H4 (cell line): ENCODE measurements at places on chromosomes 13 and 19. TPM values are rescaled to one million over a fixed set of nuclear protein-coding genes. Genes with fewer than 3 reads are reported as not detected.

DNA sequence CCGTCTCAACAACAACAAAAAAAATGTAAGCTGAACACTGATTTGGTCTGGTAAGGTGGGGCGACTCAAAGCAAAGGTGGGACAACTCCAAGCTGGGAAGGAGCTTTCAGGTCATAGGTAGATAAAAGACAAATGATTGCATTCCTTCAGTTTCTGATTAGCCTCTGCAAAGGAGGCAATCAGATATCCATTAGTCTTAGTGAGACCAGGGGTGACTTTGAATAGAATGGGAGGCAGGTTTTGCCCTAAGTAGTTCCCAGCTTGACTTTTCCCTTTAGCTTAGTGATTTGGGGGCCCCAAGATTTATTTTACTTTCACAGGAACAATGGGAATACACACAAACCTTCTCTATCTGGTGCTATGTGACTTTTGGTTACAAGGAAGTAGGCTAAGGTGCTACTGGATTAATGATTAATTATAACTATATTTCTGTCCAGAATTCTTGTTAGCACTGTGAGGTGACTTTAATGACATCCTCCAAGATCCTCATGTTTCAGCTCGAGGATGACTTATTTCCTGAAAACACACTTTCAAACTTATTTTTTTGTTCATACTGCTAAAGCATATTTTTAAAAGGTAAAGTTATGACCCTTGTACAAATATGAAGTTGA, 10.6 kb upstream of the MTRF1 start:
- no peak for DNase-seq

Gene KIR3DL2
- total RNA-seq = not detected in 2 replicates

Gene PCDH9
- 5.6 and 7.7 TPM in 2 replicates for total RNA-seq

GRCh38 chr13:79593121-79593520, 112.2 kb downstream of the NDFIP2 start:
- no peak for DNase-seq

- no peak for DNase-seq
Observed at GRCh38 chr13:112329376-112329775, 46.8 kb upstream of the SPACA7 start.

- DNase-seq = no peak
Observed at GRCh38 chr13:81171065-81171647, 830.2 kb upstream of the SPRY2 start.

- DNase-seq = no peak
Observed at GRCh38 chr19:49718511-49718910, 27.6 kb downstream of the CPT1C start.
